ENCODE measurements at places on chromosomes 7 and 10.

DNA sequence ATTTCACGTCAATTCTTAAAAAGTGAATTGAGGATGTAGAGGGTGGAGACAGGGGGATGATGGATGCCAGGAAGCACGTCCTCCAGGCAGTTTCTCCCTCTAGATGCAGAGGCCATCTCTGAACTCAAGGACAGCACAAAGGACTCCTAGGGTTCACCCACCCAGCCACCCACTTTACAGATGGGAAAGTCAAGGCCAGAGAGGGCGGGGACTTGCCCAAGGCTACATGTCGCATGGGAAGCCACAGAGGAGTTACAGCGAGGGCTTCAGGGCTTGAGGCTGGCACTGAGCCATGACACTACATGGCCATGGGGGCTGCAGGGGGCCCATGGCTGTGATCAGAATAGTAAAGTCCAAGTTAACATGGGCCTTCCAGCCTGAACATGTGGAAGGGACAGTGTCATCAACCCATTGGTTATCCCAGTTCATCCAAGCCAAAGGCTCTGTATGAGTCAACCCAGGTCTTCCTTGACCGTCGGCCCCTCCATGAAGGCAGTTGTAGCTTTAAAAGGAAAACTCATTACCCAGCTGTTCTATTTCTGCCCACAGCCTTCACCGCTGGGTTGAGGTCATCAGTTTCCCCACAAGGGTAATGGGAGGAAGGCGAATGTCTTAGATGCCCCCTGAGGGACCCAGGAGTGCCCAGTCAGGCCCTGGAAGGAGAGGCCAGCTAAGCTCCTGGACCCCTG is 24.3 kb upstream of the KPNA7 start:
- DNase-seq: no peak

DNA sequence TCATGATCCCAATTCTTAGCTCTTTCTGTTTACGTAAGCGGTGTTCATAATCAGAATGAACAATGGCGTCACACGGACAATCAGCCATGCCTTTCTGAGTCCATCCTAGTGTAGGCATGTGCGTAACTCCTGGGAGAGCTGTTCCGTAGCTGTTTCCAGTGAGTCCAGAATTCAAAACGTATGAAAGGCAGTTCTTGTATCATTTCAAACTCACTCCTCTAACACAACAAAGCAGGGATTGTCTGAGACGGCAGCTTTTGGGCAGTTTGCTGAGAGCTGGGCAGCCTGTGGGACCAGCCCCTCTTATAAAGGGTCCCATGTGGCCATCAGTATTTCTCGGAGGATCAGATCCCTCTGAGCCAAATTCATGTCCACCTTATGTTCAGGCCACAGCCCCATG is 43.4 kb downstream of the PSPH start:
- no peak for DNase-seq

DNA sequence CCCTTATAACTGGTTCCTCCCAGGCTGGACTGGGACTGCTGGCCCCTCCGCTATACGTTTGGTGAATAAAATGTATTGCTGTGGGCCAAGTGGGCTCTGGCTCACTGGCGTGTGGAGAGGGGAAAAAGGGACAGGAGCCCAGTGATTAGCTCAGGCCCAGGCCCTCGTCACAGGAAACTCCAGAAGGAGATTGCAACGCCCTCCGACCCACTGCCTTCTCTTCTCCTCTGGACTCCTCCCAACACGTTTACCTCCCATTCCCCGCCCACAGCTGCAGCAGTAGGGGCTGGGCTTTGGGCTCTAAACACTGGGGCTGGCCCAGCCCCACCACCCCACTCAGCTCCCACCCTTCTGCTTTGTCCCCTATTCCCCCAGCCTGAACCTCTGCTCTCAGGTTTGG is 173.9 kb downstream of the NEURL1 start:
- no peak for DNase-seq

DNA sequence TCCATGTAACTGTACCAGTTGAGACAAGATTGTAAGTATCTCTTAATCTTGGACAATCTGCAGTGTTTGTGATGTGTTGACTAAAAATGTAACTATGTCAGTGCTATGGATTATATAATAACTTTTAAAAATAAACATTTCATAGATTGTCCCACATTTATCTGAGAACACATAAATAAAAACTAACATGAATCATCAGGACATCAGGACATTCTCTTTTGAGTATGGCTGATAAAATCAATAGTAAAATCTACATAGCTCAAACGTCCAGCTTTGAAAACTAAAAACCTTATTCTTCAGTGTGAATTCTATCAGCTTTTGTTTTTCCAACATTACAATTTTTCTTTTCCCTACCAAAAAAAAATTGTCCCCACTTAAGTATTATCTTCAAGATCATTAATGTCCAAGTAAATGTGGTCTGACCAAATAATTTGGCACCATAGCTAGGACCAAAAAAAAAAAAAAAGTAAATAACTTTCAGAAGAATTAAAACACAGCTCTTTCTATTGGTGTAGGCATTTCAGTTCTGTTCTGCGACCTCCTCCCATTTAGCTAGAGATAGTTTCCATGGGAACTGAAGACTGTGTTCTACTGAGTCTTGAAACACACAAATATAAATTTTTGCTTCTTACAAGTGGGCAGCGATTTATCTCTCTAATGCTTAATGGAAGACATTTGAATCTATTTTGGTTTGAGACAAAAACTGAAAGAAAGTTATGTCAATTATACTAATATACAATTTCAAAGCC is 123.0 kb upstream of the SGCE start:
- no peak for DNase-seq

- DNase-seq: no peak
These were observed 718 bp upstream of the CTBP2 start for GRCh38 chr10:125160856-125161706.

GRCh38 chr7:149377386-149377785 is 83.5 kb downstream of the ZNF777 start:
- DNase-seq: no peak

DNA sequence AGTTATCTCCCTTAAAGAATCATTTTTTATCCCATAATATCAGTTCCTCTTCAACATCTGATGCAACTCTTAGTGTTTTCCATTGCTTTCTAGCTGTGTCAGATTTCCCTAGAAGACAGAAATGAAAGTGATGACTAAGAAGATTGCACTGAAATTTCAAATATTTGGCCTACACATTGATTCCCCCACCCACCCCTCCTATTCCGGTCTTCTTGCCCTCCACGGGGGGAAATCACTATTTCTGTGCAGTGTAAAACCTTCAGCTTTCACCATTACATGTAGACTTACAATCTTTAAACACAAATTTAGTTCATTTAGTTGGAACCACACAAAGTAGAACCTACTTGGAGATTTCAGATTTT is 63.7 kb upstream of the IL6 start:
- no peak for DNase-seq

- DNase-seq: no peak
These were observed 25.9 kb downstream of the FOXK1 start for GRCh38 chr7:4707980-4708411.

DNA sequence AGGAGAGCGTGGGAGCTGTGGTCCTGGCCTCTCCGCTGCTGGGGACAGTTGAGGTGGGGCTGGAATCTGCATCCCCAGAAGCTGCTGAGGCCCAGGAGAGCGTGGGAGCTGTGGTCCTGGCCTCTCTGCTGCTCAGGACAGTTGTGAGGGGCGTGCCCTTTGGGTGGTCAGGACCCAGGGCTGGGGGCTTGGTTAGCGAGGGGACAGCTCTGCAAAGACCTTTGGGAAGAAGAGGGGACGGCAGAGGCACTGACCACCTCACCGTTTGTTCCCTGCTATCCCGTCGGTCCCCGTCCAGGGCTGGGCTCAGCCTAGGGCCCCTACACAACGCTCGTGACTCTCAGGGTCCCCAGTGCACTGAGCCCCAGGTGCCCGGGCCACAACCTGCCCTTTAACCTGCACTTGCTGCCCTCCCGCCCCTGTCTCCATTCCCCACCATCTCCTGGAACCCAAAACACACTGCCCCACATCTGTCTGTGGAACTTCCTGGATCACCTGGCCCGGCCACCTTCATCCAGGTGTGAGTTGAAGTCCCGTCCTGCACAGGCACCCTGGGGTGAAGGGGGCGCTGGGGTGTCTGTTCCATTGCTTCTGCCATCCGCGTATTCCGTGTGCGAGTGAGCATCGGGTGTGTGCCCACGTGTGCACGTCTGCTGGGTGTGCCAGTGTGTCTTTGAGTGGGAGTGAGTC is 14.1 kb downstream of the FOXL3 start:
- no peak for DNase-seq

DNA sequence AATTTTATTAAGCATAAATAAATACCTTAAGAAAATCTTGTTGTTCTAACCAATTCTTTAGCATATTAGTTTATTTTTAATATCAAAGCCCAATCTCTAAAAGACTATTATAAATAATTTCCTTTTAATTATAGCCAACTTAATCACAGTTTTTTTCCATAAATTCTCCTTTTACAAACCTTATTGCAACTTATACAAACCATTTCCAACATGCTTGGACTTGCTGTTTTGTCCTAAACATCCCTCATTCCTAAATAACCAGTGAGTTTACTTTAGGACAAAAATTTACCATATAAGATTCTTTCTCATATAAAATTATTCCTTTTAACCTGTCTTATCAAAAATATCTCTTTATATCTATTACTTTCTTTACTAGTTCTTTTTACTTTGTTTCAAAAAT is 25.2 kb upstream of the LSM8 start:
- no peak for DNase-seq

- DNase-seq: no peak
These were observed 37.5 kb downstream of the AGAP4 start for GRCh38 chr10:45809837-45810236.

DNA sequence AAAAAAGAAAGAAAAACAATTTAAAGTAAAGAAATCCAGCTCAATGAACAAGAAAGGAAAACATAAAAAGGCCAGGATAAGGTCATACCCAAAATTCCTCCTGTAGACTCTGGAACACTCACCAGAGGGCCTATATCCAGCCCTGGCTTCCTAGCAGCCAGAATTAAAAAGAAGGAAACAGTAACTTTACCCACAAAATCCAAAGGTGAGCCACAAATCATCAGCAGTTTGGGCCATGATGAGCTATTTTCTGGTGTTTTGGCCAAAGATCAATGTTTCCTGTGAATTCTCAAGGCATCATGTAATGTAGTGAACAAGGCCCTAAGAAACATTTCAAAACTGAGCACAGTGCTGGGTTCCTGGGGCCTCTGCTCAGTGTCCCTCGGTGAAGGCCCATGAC is 87.8 kb downstream of the LARP4B start:
- no peak for DNase-seq

DNA sequence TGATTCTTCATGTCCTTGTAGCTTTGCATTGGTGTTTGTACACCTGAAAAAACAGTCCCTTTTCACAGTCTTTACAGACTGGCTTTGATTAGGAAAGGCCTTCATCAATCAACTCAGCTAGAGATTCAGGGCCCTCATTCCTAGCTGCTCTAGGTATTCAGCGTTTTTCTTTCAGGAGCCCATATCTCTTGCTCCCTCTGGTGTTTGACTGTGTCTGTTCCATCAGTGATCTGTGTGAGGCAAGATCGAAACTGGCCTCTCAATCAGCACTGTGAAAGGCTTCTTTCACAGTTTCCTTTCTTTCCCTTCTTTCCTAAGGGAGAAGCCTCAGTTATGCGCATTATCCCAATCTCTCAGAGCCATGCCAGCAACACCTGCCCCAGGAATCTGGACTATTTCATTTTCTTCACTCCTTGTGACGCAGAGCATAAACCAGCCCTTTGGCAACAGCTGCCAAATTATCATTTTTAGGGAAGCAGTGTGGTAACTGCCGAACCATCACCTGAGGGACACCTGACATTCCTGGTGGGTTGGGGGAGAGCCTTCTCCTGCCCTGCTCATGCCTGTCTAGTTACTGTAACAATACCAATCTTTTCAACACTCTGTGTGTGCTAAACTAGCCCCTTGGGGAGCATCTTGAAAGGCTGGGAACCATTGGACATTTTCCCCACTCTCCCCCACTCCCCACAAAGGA is 75.7 kb upstream of the CCDC71L start:
- DNase-seq: peak; percentile 45

- DNase-seq: no peak
These were observed 5.8 kb downstream of the FBH1 start for GRCh38 chr10:5895804-5896203.

Measured in activated T-cell treated with anti-CD3 and anti-CD28 coated beads for 24 hours (primary cell).